Hematopoietic multipotent progenitor cell treated with erythropoietin and hydrocortisone succinate and interleukin-3 and kit ligand, for 15 days (in vitro differentiated cells): ENCODE measurements at places on chromosomes 1 and 21.

- no peak for DNase-seq
Measured at GRCh38 chr1:164783778-164784555, 225.0 kb downstream of the PBX1 start.

DNA sequence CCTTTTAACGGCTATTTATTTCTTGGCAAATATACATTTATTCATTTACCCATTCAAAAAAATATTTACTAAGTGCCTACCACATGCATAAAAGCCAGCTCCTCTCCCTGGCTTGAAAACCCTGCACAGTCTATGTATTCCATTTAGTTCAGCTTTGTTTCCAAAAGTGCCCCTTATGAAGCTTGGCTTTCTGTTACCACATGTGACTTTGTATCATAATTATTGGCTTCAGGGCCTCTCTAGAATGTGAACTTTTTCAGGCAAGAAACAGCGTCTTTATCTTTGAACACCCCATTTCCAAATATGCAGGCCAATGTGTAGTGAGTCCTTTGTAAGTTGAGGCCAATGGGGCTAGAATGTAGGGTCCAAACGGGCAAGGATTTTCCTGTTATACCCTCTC lies 69.4 kb downstream of the CACHD1 start:
- DNase-seq: no peak

GRCh38 chr21:38804789-38805327 lies 871 bp upstream of the ETS2 start:
- DNase-seq: no peak

DNA sequence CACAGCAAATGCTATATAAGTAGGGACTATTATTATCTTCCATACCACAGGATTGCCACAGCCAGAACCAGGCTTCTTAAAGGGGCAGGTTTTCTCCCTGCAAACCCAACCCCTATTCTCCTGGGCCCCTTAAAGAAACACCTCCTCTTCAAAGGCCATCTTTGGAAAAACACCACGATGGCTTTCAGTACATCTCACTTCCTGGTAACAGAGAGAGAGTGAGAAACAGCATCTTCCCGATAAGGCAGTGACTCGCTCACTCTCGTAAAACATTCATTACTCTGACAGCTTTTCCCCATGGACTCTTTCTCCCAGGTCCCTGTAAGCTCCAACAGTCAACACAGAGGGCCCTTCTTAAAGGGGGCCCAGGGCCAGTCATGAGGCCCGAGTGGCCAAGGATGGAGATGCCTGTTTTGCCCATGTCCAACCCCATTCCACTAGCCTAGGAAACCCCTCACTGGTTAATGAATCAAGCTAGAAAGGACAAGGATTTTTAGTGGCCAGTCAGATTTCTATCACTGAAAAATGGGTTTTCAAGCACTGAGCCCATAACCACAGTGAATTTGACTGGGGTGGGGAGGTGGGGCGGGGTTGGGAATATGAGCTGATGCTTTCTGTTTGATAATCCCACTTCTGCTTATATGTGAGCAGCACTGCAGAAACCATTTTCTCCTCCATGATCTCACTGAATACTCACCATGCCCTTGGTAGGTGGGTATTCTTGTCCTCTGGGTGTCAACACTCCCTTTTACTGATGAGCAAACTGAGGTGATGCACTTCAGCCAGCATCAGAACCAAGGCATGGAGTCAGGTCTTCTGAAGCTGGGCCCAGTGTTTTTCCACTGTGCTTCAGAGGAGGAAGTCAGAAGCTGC lies 3.6 kb upstream of the NAV1 start:
- DNase-seq: no peak

GRCh38 chr21:26572702-26573381 lies at the start of gene CYYR1:
TSS of gene CYYR1 (minus strand) at chr21:26573286. CDS start at chr21:26572940, 346 bp downstream.
- no peak for DNase-seq

- no peak for DNase-seq
Measured at GRCh38 chr1:38577937-38578270, 281.7 kb downstream of the RRAGC start.

- DNase-seq: no peak
Measured at GRCh38 chr1:184472136-184472535, 85.3 kb downstream of the C1orf21 start.

DNA sequence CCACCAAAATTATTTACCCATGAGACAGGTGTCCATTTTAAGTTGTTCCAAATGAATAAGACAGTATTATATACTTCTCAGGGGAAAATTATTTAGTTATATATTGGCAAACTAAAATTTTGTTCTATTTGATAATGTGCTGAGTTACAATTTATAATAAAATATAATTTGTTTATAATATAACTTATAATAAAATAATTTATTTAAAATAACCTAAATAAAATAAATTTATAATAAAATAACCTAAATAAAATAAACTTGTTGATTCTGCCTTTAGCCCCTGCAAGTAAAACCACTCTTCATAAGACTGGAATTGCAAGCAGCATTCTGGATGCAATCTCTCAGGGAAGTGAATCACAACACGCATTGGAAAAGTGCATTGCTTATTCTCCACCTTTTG lies 69.6 kb downstream of the RAVER2 start:
- DNase-seq: no peak

DNA sequence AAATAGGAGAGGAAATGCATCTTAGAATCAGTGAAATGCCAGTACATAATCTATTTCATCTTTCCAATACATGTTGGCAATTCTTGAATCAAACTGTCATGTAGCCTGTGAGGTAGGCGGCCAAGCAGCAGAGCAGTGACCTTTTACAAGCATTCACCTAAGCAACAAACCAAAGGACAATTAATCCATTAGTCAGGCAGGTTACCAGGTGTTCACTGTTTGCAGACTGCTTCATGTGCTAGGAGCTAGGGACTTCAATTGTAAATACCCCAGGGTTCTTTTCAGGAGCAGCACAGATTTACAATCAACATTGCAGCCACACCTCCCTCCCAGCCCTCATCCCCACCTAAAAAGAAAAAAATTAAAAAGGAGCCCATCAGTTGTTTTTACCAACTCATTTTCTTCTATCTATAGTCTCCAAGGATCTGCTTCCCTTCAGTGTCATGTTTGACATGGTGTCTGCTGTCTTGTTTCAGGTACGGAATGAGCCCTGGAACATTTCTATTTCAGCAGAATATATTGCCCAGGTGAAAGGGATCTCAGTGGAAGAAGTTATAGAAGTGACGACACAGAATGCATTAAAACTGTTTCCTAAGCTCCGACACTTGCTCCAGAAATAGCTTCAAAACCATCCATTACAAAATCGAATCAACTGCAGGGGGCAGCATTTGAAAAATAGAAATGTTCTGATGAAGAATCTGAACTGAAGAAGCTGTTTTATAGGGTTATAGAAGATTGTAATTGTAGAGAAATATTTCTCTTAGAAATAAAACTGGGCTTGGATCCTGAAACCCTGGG lies 23.0 kb downstream of the TATDN3 start:
- peak; percentile 26 for DNase-seq

GRCh38 chr1:236214761-236215160 lies 67.0 kb downstream of the ERO1B start:
- DNase-seq: no peak

GRCh38 chr1:13492711-13493110 lies 21.1 kb downstream of the LRRC38 start:
- DNase-seq: no peak

GRCh38 chr1:240801442-240801841 lies 189.5 kb upstream of the GREM2 start:
- no peak for DNase-seq

DNA sequence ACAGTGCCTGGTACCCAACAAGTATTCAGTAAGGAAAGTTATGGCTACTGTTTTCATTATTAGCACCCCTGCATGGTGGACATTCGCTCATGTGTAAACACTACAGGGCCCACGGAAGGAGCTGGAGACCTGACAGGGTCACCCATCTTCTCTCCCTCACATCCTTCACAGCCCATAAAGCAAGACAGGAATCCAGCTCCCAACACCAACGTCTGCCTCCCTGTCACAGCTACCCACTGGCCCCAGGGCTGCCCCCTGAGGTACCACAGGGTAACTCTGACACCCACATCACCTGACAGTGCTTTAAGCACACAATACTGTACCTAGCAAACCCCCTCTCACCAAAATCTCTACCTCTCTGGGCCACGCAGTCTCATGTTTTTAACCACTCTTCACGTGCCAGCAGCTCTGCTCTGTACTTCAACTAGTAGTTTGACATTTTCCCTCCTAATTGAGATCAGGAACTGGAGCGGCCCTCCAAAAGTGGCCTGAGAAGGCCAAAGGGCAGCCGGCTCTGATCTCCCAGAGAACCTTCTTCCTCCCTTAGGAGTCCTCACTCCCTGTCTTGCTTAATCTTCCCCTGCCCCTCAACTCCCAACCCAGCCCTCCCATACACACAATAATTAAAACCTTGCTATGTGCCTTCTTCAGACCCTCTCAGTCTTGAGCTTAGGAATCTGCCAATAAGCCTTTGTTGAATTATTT lies 76.8 kb downstream of the CD34 start:
- DNase-seq: no peak

DNA sequence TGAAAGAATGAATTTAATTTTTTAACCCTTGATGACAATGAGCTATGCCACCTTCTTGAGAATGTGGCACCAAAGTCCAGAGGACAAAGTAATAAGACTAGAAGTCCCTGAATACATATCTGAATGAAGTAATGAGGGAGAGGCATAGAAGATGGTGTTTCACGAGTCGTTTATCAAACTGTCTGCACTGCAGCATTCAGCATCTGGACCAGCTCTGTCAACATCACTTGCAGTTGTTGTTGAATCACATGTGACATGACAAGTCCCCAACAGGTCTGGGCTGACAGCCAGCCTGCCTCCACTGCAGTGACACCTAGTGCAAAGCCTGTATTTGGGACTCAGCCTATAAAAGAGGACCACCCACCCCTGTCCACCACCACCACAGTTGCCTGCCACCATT lies 17.3 kb upstream of the GALNT2 start:
- DNase-seq: no peak

GRCh38 chr1:212760126-212760823 lies 31.3 kb downstream of the NSL1 start:
- peak; percentile 32 for DNase-seq

GRCh38 chr1:31483012-31483946 lies 70.3 kb downstream of the SERINC2 start:
- no peak for DNase-seq

DNA sequence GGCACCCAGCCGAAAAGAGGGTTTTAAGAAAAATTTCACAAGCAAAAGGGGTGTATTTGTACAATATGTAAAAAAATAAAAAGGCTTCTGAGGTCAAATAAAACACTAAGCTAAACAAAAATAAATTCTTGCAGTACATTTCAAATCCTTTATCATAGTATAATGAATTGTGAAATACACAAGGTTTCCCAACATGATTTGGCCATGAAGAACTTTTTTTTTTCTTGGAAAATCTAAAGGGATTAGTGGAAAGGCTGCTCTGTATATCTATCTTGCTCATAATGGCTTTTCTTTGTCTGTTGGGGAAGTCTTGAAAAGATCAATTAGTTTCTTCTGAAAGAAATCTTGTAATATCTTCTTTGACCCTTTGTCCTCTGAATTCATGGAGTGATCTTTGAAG lies 593.4 kb downstream of the PLPP3 start:
- no peak for DNase-seq

DNA sequence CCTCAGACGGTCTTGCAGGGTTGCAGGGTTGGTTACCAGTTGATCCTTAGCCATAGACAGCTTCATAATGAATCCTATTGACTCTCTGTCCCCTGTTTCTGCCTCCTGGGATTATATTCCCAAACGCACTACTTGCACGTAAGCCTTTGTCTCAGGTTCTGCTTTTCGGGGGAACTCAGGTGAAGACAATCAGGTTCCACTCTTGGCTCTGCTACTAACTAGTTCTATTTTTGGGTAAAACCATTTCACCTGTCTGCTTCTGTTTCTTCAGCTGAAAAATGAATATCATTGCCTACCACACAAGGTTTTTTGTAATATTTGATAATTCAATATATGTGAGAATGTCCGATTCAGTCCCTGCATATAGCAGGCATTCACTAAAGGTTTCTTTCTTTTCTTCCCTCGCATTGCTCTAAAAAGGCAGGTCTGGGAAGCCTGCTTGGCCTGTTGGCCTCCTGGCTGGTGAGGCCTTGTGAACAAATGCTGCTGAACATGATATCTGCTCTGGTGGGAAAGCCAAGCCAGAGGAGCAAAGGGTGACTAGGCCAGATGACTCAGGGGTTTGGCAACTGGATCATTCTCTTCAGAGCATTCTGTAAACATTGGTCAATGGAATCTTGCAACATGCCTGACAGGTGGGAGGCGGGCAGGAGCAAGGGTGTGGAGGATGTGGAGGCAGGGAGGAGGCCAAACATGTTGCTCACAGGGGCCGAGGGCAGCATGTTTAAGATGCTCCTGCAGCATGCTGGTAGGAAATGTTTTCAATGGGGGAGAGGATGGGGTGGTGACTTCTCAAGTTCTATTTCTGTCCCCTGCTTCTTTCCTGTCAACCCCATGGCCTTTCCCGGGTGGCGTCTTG lies 23.8 kb downstream of the IER5 start:
- DNase-seq: peak; percentile 42

GRCh38 chr1:112625696-112626095 lies 6.1 kb downstream of the CAPZA1 start:
- DNase-seq: no peak

DNA sequence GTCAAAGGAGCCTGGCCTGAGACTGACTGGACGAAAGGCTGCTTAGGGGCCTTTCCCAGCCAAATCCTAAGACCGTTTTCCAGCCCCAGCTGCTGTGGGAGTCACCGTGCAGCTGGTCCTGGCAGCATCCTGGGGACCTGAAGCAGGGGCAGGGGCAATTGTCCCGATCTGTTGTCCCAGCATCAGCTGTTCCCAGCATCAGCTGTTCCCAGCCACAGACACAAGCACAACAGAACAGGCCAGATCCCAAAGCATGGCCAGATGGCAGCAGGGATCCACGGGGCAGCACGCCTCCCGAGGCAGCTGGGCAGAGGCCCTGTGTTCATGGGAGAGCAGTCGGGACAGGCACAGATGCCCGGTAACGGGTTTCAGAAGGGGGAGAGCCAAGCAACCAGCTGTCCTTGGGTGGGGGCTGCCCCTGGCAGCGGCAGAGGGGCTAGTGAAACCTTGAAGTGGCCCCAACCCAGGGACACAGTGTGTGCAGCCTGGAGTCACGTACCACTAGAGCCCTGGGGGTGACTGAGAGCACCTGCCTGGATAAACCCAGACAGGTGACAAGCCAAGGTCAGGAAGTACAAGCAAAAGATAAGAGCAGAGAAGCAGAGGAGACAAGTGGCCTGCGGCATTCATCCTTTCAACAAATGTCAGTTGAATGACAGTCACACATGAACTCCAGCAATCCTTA lies 13.3 kb downstream of the CELA2B start:
- no peak for DNase-seq

- no peak for DNase-seq
Measured at GRCh38 chr1:178168536-178168935, 74.6 kb downstream of the RASAL2 start.

DNA sequence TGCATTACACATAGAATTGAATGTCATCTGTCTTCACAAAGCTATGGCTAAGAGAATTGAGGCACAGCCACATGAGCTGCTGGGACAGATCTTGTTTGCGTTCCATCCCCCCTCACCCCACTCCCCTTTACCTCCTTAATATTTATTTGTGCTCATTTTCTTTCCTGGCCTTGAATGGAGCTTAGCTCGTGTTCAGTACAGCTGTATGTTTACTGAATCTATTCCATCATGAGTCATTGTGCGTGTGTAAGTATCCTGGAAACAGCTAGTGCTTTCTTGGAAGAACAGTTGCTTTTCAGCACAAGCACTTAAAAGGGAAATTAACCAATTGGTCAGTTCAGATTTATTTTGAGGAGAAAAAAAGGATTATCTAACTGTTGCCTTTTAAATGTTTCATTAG lies 14.7 kb downstream of the PROX1 start:
- no peak for DNase-seq
